Endodermal cell (in vitro differentiated cells): ENCODE measurements at places on chromosomes 3 and 15.
A peak's percentile ranks its signal among the peaks of the same experiment; 100 is the strongest.

GRCh38 chr3:4994823-4995499 lies 15.7 kb downstream of the BHLHE40 start:
- DNase-seq, result peak; percentile 72

DNA sequence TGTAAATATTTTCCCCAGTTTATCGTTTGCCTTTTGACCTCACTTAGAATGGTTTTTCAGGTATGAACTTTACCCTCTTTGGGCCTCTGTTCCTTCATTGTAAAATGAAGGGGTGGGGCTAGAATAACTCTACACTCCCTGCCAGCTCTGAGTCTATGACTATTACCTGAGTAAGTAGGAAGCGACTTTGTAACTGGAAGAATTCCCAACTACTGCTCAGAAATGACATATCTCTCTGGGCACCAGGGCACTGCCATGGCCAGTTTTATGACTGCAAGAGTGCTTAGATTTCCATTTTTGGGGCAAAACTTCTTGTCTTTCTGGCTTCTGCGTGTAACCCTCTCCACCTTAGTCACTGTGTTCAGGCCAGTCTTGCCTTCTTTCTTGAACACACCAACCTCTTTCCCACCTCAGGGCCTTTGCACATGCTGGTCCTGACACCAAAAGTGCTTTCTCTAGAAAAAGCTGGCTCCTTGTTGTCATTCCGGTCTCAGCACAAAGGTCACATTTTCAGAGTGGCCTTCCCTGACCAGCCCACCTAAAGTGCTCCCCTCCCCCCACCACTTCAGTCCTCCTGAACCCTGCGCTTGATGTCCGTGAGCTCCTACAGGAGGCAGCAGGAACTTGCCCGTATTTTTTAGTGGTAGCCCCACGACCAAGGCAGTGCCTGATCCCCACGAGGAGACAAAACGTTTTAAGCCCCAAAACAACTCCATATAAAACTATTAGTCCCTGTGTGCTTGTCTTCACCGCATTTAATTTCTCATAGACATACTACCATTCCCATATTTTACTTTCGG lies 25.6 kb downstream of the CDCP1 start:
- DNase-seq, result no peak

- DNase-seq, result no peak
These were observed 32.9 kb downstream of the CD200R1L start for GRCh38 chr3:112813723-112814171.

- DNase-seq, result no peak
These were observed 25.4 kb upstream of the CDV3 start for GRCh38 chr3:133548090-133548489.

DNA sequence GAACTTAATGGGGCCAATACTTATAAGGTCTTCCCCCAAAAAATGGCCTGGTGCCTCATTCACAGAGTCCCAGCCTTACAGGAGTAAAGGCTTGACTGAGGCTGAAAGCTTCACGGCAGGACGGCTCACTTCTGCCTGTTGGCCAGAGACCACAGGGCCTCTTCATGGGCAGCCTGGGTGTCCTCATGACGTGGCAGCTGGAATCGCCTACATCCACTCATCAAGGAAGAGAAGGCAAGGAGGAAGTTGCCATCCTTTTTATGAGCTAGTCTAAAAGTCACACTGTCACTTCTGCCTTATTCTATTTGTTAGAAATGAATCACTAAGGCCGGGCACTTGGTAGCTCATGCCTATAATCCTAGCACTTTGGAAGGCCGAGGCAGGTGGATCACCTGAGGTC lies 89.3 kb upstream of the DGKG start:
- no peak for DNase-seq

DNA sequence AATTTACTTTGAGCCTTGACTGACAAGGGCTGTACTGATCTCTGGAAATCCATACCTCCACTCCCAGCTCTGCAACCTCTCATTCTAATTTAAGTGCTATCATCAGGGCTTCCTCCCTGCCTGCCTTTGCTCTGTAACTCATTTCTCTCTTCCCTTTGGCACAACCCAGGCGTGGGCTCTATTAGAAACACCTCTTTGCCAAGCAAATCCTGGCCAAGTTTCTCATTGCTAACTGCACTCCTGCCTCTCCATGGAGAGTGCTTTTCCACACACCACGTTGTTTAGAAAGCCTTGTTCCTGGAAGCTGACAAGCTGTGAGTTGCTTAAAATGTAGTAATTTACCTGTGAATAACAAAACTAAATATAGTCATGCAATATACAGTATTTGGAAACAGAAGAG lies 20.1 kb upstream of the FSTL1 start:
- peak; percentile 46 for DNase-seq

DNA sequence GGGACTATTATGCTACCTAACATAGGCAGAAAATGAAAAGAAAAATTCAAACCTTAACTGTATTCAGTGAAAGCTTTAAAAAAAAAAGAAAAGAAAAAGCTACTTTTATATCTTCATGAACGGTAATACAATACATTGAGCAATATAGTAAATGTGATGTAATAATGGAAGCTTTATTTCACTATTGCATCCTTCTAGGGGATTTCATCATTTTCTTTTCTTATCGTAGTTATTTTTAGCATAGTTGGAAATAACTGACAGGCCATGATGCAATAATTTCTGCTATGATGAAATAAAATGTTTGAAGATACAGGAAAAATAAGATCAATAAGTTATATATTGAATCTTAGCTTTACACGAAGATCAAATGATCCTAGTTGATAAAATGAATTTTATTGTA lies 40.3 kb upstream of the ZCWPW2 start:
- DNase-seq, result no peak

GRCh38 chr3:151330899-151331298 lies 1.6 kb upstream of the P2RY13 start:
- no peak for DNase-seq

GRCh38 chr3:134473868-134474546 lies 11.8 kb downstream of the ANAPC13 start:
- peak; percentile 92 for DNase-seq

DNA sequence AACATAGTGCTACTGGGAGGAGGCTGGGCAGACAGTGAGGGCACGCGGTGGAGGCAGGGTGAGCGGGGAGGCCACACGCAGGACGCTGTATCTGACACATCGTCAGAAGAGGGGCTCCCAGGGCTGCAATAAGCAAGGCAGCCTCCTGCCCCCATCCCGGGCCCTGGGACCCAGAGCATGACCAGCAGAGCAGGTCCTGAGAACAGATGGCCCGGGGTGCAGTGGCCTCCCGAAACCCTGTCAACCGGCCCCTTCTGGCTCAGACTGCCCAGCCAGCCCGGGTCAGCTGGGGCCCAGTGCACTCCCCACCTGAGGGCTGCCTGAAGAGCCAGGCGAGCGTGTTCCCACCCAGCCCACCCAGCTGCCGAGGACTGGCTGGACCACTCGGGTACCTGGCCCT lies 37.4 kb downstream of the DNAJB8 start:
- no peak for DNase-seq

DNA sequence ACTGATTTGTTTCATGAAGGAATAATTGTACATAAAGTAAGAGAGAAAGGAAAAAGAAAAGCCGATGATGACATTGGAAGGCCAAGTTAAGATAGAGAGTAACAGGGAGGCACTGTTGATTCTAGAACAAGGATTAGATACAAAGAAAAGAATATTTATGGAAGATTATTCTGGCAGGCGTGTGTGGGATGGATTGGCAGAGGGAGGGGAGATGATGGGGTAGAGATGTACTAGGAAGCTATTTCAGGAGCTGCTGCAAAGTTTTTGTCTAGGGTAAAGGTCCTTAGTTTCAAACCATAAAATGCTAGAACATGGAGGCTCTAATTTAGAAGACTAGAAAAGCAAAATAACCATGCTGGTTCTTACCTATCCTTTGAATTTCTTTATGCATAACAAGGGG lies 280.0 kb upstream of the LRRN1 start:
- DNase-seq, result no peak

- DNase-seq, result peak; percentile 84
These were observed 416 bp upstream of the CORO2B start for GRCh38 chr15:68578175-68578979.

DNA sequence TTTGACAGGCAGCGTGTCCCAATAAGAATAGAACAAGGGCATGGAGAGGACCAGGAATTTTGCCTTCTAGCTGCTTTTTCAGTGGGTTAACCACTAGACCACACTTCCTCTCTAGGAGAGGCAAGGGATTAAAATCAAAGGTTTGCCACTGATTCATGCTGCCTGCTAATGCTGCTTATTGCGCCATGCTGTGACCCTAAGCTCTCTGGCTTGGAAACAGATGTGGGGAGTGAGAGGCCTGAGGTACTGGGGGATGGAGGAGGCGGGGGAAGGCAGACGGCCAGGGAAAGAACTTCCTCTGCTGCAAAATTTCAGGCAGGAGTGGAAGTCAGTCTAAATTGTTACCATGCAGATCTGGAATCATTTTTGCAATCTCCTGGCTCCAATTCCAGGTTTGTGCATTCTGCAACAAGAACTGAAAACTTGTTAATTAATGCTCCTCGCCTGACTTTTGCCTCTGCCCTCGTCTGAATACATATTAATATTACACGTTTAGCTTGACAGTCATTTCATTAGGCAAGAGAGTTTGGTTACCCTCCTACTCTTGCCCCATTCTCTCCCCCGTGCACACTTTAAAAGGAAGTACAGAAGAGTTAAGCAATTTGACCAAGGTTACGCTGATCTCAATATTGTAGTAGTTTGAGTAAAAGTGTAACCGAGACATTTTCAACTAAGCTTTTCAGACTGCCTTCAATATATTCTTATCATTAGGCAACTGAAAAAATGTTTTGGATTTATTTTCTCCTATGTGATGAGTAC lies 121.7 kb upstream of the SPRED1 start:
- DNase-seq, result peak; percentile 64

- DNase-seq, result no peak
These were observed 109.0 kb downstream of the FRMD4B start for GRCh38 chr3:69276884-69277283.

DNA sequence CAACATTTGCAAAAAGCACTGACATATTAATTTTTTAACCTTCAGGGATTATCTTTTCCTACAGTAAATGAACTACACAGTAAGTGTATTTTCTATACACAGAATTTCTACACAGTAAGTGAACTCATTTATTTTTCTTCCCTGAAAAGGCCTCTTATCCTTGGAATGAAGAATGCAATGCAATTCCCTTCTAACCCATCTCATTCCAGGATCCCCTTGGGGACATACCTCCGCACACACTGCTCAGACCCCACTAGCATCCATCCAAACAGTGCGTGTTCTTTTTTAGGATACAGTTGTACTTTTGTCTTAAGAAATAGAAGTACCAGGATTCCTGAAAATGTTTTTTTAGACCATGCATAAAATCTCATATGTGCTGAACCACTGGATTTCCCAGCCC lies 152.8 kb downstream of the UACA start:
- no peak for DNase-seq

DNA sequence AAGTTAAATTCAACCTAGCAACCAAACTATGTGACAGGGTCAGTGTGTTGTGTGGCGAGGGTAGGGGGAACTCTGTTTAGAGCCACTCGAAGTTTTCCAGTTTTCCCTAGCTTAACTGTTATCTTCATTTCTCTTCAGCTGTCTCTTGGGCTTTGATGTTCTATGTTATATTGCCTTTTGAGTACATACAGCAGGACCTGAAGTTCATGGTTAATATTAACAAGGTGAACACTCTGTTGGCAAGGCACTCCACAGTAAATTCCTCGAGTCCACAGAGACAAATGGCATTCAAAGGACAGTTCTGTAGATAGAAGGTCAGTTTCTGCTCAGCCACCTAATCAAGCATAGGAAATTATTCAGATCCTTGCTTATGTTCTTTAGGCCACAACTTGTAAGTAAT lies 147.9 kb upstream of the DPH6 start:
- DNase-seq, result no peak

GRCh38 chr15:71338265-71338664 lies 223.0 kb downstream of the THSD4 start:
- DNase-seq, result no peak

GRCh38 chr3:75781079-75781745 lies 4.1 kb downstream of the ZNF717 start:
- no peak for DNase-seq

GRCh38 chr3:14598143-14598569 lies 53.4 kb upstream of the CCDC174 start:
- DNase-seq, result peak; percentile 93

DNA sequence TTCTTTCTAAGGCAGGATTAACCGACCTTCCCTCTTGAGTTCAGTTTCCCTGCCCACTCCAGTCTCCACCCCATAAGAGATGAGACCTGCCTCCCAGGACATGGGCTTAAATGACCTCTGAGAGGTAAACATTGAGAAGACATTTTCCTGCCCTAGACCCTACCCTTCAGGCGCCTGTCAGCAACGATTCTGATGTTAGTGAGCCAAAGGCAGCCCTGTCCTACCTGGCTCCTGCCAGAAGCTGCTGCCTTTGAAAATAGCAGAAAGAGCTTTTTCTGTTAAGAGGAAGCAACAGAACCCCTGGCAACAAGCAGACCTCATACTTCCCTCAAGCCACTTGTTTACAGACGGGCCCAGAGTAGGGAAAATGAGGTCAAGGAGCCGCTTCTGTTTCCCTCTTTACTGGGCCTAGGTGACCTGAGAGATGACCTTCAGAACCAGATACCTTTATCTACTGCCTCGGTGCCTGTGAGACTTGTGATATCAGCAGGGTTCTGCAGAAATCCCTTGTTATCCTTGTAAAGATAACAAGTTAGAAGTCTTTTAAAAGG lies 52.0 kb downstream of the CD200R1L start:
- DNase-seq, result peak; percentile 52

GRCh38 chr3:117010318-117010717 lies 300.7 kb downstream of the TUSC7 start:
- DNase-seq, result no peak

- DNase-seq, result no peak
These were observed 480.7 kb upstream of the SUCLG2 start for GRCh38 chr3:68135067-68135466.

DNA sequence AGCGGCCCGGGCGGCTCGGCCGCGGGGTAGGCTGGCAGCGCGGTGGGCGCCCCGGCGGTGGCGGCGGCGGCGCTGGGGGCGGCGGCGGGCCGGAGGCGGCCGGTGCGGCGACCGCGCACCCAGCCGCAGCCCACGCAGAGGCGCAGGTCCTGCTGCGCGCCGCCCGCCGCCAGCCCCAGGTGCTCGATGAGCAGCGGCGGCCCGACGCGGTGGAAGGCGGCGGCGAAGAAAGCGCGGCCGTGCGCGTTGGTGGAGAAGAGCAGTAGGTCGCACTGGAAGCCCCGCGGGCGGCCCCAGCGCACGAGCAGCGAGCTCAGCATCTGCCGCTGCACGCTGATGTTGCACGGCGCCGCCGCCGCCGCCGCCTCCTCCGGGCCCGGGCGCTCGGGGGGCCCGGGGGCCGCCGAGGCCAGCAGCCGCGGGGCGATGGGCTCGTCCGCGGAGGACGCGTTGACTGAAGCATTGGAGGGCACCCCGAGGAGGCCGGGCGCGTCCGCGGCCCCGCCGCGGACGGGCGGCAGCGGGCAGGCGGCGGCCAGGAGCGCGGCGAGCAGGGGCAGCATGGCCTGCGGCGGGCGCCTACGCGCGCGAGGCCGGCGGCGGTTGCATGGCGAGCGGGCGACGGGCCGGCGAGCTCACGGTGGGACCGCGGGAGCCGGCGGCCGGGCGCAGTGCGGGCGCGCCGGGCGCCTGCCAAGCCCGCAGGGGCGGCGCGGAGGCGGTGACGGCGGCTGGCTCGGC lies 452 bp downstream of the TMEM158 start:
- peak; percentile 78 for DNase-seq

GRCh38 chr15:67085237-67085817 lies 19.9 kb downstream of the SMAD3 start:
- no peak for DNase-seq

- peak; percentile 78 for DNase-seq
These were observed 23.9 kb upstream of the MOBP start for GRCh38 chr3:39443530-39443929.
